ENCODE measurements at places on chromosomes 3 and 15.

- no peak for DNase-seq
Observed at GRCh38 chr3:64039981-64040733, 16.9 kb upstream of the PSMD6 start.

DNA sequence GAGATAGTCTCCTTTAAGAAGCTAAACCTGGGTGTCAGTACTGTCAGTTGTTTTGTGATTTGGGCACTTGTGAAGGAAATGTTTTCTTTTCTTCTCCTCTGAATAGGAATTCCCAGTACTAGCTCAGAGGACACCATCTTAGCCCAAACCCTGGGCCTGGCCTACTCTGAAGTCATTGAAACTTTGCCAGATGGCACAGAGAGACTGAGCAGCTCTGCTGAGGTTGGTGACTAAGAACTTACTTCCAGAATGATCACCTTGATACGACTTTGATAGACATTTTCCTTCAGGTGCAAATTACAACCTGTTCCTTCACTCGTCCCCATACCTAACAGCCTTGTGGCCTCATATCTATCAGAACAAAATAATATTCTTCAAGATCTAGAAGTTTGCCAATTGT, 100.2 kb downstream of the LARS2 start:
- no peak for DNase-seq

GRCh38 chr3:179069762-179070390, 1.7 kb downstream of the ZMAT3 start:
- no peak for DNase-seq

DNA sequence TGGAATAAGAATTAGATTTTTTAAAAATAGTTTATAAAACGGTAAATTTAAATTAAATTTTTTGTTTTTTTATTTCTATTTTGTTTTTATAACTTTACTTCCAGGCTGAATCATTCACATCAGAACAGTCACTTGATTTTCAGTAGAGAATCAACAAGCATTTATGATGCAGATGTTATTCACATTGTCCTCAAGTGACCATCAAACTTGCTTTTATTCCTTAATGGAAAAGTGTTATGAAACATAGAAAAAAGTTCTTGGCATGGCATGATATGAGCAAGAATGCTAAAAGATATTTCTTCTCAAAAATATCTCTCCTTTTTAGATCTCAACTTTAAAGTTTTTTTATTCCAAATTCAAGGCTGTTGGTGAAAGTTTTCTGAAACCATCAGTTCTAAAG, 70.9 kb upstream of the TGFBR2 start:
- no peak for DNase-seq

- peak; percentile 72 for DNase-seq
Observed at GRCh38 chr15:63019511-63020109, 22.9 kb upstream of the TPM1 start.

DNA sequence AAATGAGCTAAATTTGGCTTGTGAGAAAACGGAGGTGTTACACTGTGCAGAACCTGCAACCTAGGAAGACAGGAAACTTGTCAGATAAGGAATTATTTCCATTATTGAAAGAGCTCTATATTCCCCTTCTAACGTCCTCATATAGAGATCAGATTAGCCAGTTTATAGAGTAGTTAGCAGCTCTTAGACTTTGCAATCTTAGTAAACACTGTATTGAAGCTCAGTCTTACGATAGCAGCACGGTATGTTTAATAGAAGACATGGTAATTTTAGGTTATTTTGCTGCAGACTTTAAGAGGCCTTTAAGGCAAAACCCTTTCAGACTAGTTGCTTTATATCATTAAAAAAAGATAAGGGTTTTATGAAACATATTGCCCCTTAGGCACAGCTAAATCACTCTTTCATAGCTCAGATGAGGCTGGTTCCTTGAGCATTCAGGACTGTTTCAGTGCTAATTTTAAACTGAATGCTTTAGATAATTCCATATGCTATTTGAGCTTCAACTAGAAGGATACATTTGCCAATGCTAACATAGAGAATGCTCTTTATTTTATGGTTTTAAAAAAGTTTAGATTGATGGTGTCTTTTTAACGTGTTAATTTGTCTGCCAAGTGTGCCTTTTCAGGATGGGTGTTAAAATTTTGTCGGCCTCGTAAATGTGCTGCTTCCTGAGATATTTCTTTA, 234.3 kb downstream of the PYDC2 start:
- no peak for DNase-seq

- no peak for DNase-seq
Observed at GRCh38 chr15:49898097-49898496, 220.9 kb downstream of the ATP8B4 start.

DNA sequence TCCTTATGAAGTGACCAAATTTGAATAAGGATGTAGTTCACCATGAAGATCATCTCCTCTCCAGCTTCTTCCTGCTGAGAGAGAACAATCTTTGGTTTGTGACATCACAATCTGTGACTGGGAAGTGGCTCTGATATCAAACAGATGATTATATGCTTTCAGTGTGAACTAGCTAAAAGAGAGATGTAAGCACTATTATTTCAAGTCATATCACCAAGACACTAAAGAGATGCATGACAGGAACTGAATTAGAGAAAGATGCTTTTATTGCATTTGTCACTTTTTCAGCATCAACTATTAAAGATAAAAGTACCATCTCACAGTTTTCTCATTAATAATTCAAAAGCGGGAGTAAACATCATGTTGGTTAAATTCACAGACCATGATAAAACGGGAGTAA, 3.5 kb downstream of the CHRM5 start:
- DNase-seq: no peak

GRCh38 chr3:42590989-42591756, 513 bp downstream of the SS18L2 start:
- no peak for DNase-seq

DNA sequence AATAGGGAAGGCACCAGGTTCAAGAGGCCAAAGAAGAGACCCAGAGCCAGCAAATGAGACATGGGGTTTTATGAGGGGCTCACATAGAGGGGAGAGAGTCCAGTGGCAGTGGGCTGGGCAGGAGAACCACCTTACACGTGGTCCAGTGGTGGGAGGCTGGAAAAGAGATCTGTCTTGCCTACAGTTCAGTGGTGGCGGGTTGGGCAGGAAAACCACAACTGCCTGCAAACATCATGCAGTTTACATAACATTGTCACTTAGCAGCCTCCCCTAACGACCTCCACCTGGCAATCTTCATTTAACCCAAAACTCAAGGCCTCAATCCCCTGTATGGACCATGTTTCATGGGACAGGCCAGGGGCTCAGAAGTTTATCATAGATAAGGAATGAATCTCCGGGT, 29.1 kb downstream of the CRYGS start:
- no peak for DNase-seq

DNA sequence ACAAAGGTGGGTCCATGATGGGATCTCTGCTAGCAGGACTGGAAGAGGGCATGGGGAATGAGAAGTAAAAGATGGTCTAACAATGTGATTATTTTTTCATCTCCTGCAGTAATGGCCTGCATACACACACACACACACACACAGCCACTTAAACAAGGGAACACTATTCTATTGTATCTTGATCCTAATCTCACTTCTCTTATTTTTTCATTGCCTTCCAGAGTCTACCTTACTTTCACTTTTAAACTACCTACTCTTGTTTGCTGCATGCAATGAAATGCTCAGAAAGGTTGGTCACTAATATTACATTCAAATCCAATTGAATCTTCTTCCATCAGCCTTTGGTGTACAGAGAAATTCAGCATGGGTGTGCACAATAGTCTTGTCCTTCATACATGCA, 853.8 kb downstream of the IGSF11 start:
- no peak for DNase-seq

GRCh38 chr15:63059573-63060216, 17.1 kb downstream of the TPM1 start:
- no peak for DNase-seq

GRCh38 chr3:160755776-160756304, at the start of gene PPM1L:
PPM1L (plus strand) TSS chr3:160756231.
- DNase-seq: no peak

GRCh38 chr3:36416599-36416998, 36.3 kb downstream of the STAC start:
- no peak for DNase-seq

DNA sequence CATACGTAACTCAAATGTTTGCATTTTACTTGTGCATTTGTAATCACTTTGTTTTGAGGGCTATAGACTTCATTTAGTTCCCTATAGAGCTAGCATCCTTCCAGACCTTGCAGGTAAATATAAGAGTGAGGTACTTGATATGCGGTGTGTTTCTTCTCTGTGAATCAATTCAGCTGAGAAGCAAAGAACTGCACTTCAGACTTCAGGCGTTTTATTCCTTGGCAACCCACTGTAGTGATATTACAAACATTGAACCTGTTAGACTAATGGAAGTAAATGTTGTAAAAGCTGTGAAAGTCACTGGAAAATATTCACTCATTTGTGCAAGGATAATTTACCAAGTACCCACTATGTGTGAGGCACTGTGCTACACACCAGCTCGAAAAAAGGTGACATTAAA, 94.1 kb upstream of the CHL1 start:
- no peak for DNase-seq

GRCh38 chr3:195102609-195103467, 168.1 kb downstream of the XXYLT1 start:
- peak; percentile 95 for DNase-seq

- DNase-seq: no peak
Observed at GRCh38 chr3:109921509-109921908, 584.2 kb upstream of the DPPA4 start.

GRCh38 chr3:57019057-57019456, 41.4 kb upstream of the SPATA12 start:
- no peak for DNase-seq

Data from HFF-Myc (cell line).